ENCODE measurements at places on chromosomes 2 and 18.

GRCh38 chr18:11578799-11579198 lies 30.6 kb upstream of the SLC35G4 start:
- DNase-seq: no peak

GRCh38 chr2:168784993-168785392 lies 17.4 kb upstream of the NOSTRIN start:
- DNase-seq: no peak

- DNase-seq: no peak
Measured at GRCh38 chr2:237383991-237384671, 29.8 kb downstream of the COL6A3 start.

GRCh38 chr18:48836806-48837615 lies 113.8 kb downstream of the SMAD7 start:
- no peak for DNase-seq

- DNase-seq: no peak
Measured at GRCh38 chr18:50819027-50819727, 639 bp downstream of the MRO start.

DNA sequence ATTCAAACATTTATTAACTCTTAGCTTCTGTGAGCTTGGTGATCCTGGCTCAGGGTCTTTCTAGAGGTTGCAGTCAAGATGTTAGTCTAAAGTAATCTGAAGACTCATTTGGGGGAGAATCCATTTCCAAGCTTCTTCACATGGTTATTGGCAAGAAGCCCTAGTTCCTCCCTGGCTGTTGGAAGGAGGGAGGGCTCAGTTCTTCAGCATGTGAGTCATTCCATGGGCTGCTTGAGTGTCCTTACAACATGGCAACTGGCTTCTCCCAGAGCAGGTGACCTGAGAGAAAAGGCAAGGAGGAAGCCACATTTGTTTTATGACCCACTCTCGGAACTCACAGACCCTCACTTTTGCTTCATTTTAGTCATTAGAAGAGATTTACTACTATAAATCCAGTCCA lies 10.6 kb upstream of the C2orf74 start:
- no peak for DNase-seq

DNA sequence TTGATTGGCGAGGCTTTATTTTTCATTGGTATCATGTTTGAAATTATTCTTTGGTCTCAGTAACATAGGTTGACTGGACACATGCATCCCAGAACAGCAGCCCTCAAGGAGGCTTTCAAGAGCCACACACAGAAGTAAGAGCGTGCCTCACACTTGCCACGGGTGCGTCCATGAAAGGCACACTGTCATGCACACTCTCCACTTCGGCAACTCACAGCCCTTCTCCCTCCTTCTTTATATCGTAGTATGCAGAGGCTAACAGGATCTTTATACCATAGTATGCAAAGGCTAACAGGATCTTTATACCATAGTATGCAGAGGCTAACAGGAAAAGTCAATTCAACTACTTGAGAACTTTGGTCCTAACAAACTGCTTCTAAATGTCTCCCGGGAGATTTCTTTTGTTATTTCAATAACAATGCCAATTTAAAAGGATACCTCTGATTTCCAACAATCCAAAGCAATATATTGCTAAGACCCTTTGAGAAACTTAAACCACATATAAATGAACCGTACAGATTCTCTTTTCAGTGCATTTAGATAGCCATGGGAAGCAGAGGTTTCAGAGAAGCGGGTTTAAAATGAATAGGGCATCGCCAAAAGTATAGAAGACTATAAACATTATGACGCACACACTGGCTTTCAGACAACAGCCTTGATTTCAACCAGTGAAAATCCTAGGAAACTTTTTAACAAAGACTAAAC lies 26.5 kb upstream of the ZNF516 start:
- no peak for DNase-seq

All from right atrium auricular region (tissue), 2 donors.